Eye (tissue), 1 donor: ENCODE measurements at places on chromosomes 5 and 9.

DNA sequence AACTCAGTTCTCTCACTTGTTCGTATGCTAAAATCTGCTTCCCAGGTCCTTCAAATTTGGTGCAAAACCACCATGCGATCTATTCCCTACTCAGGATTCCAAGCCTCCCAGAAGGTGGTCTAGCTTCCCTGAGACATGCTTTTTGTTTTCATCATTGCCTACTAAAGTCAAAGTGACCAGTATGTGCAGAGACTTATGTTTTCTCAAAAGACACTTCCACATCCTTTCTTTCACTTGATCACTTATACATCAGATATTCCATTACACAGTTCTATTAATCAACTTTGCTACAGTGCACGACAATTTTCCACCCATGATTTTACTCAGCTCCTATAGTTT lies 242.1 kb downstream of the PAPPA start:
- DNase-seq, result no peak

- no peak for DNase-seq
Observed at GRCh38 chr9:98488571-98489312, 220.0 kb downstream of the GABBR2 start.

DNA sequence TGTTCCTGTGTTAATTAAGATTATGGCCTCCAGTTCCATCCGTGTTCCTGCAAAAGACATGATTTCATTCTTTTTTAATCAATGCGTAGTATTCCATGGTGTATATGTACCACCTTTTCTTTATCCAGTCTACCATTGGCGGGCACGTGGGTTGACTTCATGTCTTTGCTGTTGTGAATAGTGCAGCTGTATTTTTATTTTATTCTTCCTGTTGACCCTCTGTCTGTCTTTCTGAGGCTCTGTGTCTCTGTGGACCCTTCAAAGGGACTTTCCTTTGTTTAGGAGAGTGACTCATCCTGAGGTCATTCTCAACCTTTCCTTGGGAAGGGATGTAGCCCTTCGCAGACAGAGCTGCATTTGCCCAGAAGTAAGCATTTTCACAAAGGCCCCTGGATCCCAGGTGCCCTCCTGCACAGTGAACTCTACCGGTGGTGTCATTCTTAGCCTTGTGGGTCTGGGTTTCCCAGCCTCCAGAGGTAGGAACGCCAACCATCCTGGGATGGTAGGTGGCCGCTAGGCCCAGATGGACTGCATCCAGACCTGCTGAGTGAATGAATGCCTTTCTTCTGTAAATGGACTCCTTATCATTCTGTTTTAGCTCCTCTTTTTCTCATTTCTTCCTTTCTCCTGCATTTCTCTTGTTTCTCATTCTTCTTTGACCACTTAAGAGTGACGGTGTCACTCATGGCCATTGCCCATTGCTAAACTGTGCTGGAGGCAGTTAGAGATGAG lies 22.4 kb downstream of the TRIO start:
- DNase-seq, result no peak

GRCh38 chr9:16816011-16816410 lies 54.5 kb downstream of the BNC2 start:
- no peak for DNase-seq

- DNase-seq, result no peak
Observed at GRCh38 chr5:95352691-95353090, 38.5 kb upstream of the FAM81B start.

GRCh38 chr5:68460147-68460798 lies 244.7 kb downstream of the PIK3R1 start:
- DNase-seq, result peak; percentile 65

DNA sequence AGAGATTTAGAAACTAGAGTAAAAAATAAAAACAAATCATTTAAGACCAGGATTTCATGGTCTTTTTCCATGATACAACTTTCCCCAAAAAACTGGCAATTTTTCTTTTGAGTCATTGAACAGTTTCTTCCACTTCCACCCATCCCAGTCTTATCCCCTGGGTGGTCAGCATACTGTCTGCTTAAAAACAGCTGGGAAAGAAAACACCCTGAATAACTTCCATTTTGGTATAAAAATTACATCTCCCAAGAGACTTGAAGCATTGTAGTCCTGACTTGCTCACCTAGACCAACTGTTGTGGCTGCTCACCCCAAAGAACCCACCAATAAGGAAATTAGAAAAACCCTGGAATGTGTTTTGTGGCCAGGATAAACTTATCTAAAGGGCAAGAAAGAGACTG lies 731.3 kb downstream of the NR2F1-AS1 start:
- DNase-seq, result no peak

DNA sequence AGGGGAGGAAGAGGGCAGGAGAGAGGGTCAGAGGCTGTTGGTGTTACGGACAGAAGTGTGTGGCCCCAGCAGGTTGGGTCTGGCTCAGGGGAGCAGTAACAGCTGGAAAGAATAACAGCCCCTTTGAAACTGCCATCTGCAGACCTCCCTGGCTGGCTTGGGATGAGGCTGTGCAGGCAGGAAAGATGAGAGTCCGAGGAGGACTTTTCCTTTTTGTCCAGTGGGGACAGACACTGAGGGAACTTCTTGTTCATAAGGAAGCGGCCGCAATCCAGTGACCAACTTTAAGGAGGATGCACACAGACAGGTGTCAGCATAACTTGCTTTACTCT lies 14.8 kb upstream of the PLEKHG4B start:
- peak; percentile 18 for DNase-seq

DNA sequence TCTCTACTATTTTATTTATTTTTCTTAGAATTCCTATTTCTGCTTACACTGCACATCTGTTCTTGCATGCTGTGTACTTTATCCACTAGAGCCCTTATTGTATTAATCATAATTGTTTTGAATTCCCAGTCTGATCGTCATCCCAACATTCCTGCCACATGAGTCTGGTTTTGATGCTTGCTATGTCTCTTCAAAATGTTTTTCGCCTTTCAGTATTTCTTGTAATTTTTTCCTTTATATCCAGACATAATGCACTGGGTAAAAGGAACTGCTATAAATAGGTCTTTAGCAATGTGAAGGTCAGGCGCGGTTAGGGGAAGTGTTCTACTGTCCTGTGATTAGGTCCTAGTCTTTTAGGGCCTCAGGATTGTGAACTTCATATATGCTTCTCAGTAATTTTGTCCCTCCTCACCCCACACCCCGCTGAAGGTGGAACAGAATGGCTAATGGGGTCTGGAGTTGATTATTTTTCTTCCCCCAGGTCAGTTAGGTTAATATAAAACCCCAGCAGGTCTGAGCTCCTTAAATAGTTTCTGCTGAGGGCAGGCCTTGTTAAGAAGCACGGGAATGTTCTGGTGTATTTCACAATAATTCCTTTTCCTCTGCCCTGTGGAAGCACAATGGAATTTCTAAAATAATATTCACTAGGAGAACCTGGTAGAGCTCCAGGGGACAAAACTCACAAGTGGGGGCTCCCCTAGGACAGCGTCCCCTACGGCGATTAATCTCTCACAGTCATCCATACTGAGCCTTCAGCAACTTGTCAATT lies 146.6 kb upstream of the TUT7 start:
- DNase-seq, result peak; percentile 62

DNA sequence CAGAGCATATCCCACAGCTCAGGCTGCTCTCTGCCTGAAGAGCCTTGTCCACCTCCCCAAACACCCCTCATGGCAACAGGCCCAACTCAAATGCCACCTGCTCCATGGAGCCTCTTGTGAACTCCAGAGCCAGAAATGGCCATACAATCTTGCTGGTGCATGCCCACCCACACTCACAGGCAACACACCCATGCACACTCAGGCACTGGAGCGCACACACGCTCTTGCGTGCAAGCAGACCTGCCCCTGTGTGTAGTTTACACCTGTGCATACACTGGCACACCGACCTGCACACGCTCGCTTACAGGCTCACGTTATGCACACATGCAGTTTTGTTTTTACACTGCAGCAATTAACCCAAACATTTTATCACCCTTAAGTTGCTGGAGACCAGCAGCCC lies 40.0 kb downstream of the HRH2 start:
- DNase-seq, result no peak

GRCh38 chr5:176618783-176619182 lies 8.8 kb upstream of the GPRIN1 start:
- no peak for DNase-seq

DNA sequence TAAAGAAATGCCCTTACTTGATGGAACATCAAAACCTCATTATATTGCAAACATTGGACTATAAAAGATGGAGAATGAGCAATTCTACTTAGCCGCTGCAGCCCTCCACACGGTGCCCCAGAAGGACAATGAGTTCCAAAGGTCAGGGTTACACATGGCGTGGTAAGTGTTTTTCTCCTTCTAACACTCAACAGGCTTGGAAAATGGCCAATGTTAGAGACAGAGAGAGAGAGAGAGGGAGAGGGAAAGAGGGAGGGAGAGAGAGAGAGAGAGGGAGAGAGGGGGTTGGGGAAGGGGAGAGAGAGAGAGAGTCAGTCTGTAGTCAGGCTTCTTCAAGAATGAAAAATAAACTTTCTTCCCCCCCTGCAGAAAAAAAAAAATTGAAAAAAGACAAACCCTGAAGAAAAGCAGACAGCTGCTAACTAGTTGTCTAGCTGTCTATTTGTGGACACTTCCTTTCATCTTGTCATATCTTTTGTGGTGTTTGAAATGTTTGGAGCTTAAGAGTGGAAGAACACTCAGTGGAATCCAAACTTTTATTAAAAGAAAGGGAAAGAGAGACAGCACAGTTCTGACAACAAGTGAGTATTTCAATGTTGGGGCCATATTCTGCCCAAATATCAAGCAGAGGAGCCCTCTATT lies 324.8 kb downstream of the TMEM38B start:
- DNase-seq, result no peak

- no peak for DNase-seq
Observed at GRCh38 chr9:105066275-105066865, 138.4 kb upstream of the ABCA1 start.

GRCh38 chr5:42951293-42951840 lies 88.8 kb downstream of the ANXA2R start:
- no peak for DNase-seq

DNA sequence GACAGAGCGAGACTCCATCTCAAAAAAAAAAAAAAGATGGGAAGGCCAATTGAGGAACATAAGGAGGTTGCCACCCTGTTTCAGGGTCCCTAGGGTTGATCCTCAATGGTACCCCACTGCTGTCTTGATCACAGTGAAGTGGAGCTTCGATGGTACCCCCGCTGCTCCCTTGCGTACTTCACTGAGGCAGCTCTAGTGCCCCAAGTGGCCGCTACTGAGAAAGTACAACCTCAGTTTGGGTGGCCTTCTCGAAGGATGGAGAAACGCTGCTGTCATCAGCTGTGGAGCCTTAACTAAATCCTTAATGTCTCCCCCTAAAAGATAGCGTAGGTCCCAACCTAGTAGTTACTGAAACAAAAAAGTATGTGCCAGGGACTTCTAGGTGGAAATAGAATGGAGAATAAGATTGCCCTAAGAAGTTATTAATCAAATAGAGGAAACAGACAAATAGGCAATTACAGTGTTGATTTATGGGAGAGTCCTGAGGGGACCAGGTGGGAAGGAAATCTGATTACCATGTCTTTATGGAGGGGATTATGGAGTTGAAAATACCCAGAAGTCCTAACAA lies 6.3 kb downstream of the TESK1 start:
- peak; percentile 66 for DNase-seq

GRCh38 chr9:127761491-127761956 lies 16.9 kb downstream of the SH2D3C start:
- no peak for DNase-seq

DNA sequence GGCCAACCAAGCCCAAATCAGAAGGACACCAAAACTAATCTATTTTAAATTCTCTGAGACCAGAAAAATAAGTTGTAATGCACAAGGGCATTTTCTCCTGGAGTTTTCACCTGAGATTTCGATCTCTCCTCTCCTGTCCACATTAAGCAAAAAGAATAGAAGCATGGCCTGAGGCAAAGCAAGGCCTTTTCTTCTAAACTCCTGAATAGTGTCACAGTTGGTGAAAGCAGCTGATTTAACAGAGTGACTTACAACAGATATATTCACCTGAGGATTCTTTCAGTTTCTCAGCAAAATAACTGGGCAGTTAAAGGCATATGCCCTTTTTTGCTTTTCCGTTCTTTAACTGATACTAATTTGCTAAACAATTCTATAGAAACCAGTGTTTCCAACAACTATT lies 547.7 kb downstream of the EFNA5 start:
- DNase-seq, result no peak

GRCh38 chr5:91079037-91079436 lies 304.1 kb downstream of the ARRDC3 start:
- peak; percentile 67 for DNase-seq

DNA sequence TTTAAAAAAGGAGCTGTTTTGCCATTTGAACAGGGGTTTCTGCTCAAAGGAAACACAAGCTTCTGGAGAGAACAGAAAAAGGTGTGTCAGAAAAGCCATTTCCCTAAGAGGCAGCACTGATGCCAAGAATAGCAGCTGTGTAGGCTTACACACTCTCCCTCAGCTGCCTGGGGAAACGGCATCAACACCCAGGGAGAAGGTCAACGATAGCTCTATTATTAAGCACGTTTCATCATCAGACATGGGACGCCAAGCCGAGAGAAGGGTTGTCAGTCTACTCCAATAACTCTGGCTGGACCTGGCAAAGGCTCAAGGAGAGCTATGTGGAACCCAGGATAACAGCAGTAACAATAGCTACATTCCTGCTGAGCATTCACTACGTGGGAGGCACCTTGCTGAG lies 314.2 kb downstream of the CDK5RAP2 start:
- DNase-seq, result no peak

- no peak for DNase-seq
Observed at GRCh38 chr5:130243641-130244040, 339.4 kb downstream of the CHSY3 start.

DNA sequence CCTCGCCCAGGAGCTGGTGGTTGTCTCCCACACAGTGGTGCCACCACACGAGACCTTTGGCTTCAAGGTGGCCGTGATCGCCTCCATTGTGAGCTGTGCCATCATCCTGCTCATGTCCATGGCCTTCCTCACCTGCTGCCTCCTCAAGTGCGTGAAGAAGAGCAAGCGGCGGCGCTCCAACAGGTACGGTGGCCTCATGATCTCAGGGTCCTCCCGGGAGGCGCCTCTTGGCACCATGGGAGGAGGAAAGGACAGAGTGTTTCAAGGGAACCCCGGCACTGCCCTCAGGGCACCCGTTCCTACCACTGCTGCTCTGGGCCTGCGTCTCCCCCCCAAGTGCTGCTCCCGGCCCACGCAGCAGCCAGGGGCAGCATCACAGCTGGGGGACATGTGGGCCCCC lies 18.2 kb upstream of the CARD19 start:
- DNase-seq, result no peak

GRCh38 chr5:115685490-115685889 lies 59.7 kb upstream of the TMED7 start:
- no peak for DNase-seq

DNA sequence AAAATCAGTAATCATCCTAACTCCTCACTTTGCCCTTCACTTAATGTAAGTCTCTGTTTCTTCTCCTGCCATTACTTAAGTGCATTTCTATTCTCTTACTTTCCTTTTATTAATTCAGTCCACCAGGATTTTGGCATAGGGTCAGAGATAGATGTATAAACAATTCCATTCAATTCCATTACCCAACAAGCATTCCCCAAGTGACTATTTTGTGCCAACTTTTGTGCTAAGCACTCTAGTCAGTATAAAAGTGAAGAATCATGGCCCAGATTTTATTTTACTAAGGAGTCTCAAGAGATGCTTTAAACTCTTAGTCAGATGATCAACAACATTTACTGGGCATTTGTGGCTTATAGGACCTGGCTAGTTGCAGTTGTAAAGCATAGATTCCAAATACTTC lies 159.3 kb downstream of the DMAC1 start:
- DNase-seq, result no peak

GRCh38 chr5:103375350-103375749 lies 116.8 kb downstream of the MACIR start:
- no peak for DNase-seq

GRCh38 chr5:34045023-34045422 lies 2.0 kb upstream of the C1QTNF3 start:
- no peak for DNase-seq
